LNCaP clone FGC (cell line): ENCODE measurements at places on chromosomes 1 and 21.
A peak's percentile ranks its signal among the peaks of the same experiment; 100 is the strongest.

DNA sequence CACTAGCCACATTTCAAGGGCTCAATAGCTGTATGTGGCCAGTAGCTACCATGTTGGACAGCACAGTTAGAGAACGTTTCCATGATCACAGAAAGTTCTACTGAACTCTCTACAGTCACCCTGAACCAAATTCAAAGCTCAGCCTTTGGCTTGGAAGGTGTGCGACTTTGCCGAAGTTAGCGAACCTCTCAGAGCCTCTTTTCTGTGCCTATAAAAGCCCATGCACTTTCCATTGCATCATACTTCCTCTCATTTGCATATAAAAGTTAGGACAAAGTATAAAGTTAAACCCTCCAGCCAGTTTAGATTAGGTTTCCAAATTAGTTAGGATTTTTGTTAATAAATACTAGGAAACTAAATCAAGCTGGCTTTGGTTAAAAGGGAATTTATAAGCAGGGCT lies 4.7 kb upstream of the SLC1A7 start:
- no peak for DNase-seq

DNA sequence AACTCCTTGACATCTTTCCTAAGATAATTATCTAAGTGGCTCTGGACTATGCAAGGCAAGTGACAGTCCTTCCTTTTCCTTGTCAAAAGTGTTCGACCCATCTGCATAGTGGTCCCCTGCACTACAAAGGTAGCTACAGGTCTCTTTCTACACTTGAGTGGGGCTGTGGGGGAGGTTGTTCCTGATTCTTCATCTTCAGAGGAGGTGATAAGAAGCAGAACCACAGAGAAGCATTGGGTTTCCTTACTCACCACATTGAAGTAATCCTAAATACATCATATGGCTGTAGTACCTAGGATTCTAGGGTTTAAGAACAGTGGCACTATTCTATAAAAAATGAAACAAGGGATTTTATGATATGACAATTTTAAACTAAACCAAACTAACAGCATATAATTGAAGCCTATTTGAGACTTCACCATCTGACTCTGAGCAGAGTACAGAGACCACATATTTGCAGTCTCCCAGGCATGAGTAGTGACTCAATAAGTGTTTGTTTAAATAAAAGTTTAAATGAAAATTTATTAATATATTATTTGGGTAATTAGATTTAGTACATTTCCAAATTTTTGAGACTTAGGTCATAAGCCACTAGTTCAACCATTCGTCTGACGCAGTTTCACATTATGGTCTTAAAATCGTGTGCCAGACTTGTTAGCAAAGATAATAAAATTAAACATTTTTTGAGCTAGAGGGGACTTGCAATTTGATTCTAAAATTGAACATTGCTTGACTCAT lies 54.9 kb upstream of the NEK7 start:
- DNase-seq: no peak

DNA sequence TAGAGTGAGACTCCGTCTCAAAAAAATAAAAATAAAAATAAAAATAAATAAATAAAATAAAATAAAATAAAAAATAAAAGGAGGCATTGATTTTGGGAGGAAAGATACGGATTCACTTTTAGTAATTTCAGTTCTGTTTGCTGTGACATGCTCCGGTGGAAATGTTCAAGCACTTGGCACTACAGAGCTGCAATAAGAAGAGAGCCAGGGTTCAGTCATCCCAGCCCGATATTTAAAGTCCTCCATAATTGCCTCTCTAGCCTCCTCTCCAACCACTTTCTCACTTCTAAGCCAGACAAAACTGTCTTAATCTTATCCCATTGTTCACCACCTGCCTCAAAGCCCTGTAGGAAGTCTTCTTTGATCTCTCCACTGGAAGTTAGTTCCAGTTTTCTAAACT lies 55.0 kb upstream of the MACF1 start:
- no peak for DNase-seq

DNA sequence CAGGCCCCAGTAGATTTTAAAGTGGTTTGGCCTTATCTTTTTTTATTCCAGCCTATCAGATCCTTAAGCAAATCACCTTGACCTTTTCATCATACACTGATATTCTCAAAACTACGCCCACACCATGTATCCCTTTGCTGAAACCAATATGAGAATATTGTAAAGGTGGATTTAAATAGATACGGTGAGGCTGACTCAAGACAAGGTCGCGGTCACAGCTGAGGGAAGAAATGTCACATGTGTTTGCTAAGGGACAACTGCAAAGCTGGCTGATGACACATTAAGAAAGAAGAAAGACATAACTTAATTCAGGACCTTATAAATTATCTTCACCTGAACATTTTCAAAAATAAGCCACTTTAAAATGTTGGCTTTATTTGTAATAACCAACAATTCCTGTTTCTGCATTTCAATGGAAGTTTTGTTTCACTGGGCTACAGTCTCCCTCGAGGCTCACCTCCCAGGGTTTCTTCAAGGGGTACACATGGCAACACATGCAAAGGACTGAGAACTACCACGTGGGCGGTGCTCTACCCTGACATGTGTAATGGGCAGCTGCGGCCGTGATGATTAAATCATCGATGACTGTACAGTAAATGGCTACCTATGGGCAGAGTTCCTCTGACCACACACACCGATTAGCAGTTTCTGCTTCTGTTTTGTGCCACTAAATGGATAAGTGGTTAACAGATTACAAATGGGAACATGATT lies 189.5 kb downstream of the SIPA1L2 start:
- DNase-seq: no peak

GRCh38 chr1:59857679-59858354 lies 43.1 kb downstream of the HOOK1 start:
- no peak for DNase-seq

DNA sequence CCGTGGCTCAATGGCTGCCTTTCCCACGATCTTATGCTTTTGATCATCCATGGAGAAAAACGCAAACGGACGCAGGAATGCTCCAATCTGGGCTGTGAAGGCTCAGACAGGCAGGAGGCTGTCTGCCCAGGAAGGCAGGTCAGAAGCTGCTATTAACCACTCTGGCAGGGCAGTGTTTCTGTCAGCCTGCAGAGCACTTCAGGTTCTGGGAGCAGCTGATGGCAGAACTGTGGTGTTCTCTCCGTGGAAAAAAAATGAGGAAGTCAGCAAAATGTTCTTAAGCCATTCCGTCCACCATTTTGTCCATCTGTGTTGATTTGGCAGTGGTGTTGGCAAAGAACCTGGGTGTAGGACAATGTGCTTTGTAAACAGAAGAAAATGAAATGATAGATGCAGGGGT lies 91.7 kb downstream of the SIM2 start:
- peak; percentile 76 for DNase-seq

GRCh38 chr1:205856433-205856832 lies 6.5 kb upstream of the PM20D1 start:
- DNase-seq: no peak

- DNase-seq: peak; percentile 67
These were observed 52.4 kb downstream of the CHD5 start for GRCh38 chr1:6127587-6128163.

DNA sequence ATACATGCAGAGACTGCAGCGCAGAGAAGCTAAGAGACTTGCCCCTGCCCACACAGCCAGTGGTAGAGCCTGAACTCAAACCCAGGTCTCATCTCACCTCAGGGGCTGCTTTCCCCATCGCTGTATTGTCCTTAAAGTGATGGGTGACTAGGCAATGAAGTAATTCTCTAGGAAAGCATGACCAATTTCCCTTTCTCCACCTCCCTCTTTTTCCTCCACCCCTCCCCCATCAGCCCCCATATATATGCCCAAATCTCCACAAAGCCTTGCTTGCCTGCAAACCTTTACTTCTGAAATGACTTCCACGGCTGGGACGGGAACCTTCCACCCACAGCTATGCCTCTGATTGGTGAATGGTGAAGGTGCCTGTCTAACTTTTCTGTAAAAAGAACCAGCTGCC lies at the start of gene IL24:
IL24 (plus strand) TSS at position 269 of the 400 bp plus-strand sequence. CDS start 390 bp downstream, outside the sequence.
- no peak for DNase-seq

GRCh38 chr1:221497046-221497445 lies 244.8 kb downstream of the DUSP10 start:
- no peak for DNase-seq

DNA sequence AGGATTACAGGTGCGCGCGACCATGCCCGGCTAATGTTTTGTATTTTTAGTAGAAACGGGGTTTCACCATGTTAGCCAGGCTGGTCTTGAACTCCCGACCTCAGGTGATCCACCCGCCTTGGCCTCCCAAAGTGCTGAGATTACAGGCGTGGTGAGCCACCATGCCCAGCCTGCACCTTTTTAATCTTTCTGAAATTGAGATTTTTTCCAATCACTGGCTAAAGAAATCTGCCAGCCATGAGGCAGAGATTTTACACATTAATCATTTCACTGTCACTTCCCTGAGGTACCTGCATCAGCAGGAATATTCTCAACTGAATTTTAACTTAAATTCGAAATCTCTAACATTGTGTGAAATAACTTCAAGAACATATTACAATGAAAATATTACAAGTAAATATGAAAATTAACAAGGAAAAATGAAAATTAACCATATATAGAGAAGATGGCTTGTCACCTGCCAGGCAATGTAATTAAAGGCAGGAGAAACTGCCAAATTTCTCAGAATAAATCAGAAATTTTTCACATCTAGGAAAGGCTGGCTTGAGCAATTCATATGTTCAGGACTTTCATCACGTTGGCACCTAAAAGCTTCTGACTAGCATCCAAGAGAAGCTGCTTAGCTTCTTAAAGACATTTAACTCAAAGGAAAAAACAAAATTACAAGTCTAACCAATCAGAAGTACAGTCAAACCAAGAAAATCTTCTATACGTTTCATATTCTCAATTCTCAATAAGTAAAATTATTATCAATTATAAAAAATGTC lies 5.9 kb downstream of the ANKRD13C start:
- no peak for DNase-seq
